ENCODE measurements at places on chromosomes 5 and 9.

DNA sequence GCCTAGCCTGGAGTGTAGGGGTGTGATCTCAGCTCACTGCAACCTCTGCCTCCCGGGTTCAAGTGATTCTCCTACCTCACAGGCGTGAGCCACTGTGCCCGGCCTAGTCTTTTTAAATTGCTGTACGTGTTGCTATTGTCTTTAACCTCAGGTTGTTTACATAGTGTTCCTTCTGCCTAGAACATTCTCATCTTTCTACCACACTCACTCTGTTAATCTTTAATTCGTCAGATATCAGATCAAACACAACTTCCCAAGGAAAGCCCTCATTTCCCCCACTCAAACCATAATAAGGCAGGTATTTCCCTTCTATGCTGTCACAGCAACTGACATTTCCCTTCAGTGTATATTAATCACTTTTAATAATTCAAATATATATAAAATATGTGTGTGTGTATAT lies 1310.0 kb upstream of the C9orf72 start:
- DNase-seq = no peak

DNA sequence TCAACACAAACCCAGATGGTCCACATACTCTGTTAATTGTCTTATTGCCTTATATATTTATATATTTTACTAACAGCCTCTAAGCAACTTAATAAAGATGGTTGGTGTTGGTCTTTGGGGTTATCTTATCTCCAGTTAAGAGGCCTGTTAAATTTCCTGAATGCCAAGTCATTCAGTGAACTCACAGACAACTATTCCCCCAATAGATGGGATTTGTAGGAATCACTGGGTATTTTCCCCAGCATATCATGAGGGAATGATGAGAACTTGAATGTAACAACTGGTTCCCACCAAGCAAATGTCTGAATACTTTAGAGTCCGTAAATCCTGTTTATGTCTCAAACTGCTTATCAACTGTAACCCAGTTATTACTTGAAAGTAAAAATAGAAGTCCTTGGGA lies 42.7 kb upstream of the RETREG1 start:
- DNase-seq = no peak

DNA sequence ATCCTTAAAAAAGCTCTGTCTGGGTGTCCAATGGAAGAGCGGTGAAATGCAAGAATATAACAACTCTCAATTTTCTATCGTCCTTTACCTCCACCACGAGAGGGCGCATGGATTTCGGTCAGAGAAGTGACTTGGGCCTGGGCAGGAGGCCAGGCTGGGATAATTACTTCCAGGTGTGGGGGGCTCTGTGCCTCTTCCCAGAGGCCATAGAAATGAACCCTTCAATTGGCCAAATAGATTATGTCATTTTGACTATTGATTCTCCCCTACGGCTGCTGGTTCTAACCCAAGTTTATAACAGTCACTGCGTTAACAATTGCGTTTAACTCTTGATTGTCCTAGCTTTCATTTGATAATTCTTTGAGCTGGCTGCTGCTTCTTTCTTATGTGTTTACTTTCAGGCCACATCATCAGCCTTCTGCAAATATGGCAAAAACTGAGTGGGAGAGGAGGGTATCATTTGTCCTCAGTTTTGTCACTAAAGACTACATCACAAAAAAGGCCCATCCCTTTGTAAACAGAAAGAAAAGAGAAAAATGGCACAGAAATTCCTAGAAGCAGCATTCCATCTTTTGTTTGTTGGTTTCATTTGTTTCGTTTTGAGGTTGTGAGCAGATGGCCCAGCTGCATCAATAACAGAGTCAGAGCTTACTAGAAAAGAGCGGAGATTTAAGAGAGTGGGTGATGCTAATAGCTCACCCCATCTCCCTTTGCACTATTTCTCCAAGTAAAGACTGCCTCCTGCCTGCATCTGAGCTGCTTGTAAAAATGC lies 45.4 kb upstream of the ZFR start:
- peak; percentile 19 for DNase-seq

DNA sequence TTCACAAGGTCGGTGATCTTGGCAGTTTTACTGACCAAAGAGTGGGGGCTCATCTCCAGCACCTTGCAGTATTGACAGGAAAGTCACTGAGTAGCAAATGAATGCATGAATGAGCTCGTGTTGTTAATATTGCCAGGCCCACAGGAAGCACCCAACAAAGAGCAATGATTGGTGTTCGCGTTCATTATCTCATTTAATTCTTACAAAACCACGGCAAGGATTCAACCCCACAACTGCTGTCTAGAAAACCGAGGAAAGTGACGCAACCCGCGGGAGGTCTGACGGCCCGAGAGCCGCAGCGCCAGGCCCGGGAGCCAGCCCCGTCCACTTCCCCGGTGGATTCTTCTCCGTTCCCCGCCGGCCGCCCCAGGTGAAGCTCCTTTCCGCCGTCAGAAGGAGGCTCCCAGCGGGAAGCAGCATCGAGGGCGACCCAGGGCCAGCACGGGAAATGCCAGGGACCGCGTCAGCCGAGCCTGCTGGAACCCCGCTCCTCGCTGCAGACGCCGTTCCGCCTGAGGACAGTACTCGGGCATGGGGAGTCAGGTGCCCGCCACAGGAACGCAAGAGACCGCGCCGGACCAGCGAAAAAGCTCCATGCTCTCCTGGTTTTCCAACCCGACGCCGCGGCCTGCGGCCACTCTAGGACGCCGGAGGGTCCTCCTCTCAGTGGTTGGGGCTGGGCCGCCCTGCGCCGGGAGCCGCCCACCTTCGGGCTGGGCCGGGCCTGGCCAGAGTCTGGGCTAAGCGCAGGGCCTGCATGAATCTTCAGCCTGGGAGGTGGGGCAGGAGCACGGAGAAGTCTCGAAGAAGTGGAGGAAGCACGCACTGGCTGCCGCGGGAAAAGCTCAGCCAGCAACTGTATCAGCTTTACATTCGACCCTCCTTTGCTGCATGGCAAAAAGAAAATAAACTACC lies 19.8 kb upstream of the FER start:
- no peak for DNase-seq

GRCh38 chr9:134165357-134166315 lies 1.3 kb upstream of the RNU6ATAC start:
- no peak for DNase-seq

GRCh38 chr5:114402206-114402605 lies 40.3 kb downstream of the KCNN2 start:
- no peak for DNase-seq

DNA sequence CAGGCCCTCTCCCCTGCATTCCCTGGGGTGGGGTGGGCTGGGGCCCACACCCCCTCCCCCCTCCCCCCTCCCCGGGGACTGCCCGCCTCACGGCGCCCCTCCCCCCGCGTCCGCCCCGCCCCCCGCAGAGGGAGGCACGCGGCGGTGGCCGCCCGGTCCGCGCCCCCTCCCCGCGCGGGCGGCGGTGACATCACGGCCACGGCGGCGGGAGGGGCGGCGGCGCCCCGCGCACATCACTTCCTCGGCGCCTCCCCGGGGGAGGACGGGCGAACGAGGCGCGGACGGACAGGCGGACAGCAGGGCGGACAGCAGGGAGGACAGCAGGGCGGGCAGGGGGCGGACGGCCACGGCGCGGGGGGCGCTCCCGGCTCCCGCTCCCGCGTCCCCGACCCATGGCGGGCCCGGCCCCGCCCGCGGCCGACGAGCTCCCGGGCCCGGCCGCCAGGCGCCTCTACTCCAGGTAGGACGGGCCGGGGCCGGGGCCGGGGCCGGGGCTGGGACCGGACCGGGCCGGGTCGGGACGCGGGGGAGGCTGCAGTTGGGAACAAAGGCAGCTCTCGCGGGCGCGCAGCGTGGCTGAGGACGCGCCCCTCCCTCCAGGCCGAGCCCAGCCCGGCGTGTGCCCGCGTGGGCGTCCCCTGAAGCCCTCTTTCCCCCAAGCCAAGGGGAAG lies at the start of gene GPSM1:
TSS of gene GPSM1 (plus strand) at position 236 of the 671 bp plus-strand sequence. CDS start at position 393, 157 bp downstream.
- no peak for DNase-seq

DNA sequence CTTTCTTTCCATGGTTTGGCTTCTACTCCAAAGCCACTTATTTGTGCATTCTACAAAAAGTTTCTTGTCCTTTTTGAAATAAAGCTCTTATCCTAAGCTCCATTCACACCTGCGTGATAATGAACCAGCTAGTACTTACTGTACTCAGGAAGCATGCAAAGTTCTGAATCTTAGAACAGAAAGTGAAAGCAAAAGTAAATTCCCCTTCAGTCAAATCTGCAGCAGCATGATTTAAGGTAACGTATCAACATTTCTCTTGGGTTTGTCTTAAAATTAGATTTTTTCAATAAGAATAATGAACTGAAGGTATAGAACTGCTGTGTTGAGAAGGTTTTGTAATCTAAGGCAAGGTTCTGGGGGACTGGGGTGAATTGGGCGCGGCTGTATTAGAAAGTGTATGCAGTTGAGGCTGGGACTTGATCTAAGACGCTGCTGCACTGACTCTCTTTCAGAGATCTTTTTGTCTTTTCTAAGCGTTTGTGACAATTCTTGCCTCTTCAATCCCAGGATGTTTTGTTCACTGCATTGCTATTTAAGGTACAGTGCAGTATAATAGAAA lies at the start of gene ERAP2:
TSS of gene ERAP2 (plus strand) at position 209 of the 559 bp plus-strand sequence. CDS start 3,186 bp downstream, outside the sequence.
- DNase-seq = no peak

- no peak for DNase-seq
Observed at GRCh38 chr9:127248241-127248640, 16.3 kb upstream of the GARNL3 start.

DNA sequence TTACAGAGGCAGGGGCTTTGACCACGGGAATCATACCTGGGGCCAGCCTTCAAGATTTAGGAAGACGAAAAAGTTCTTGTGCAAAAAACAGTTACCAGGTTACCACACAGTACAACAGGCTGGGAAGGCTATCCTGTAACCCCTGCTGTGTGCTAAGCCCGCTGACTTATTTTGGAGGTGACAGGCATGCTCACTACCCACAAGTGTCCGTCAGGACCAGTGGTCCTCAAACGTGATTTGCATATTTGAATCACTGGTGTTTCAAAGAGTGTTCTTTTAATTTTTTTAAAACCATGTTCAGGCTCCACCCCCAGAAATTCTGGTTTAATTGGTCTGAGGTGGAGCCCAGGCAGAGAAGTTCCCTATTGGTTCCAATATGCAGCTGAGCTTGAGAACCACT lies 146.6 kb downstream of the TTLL11 start:
- DNase-seq = no peak

DNA sequence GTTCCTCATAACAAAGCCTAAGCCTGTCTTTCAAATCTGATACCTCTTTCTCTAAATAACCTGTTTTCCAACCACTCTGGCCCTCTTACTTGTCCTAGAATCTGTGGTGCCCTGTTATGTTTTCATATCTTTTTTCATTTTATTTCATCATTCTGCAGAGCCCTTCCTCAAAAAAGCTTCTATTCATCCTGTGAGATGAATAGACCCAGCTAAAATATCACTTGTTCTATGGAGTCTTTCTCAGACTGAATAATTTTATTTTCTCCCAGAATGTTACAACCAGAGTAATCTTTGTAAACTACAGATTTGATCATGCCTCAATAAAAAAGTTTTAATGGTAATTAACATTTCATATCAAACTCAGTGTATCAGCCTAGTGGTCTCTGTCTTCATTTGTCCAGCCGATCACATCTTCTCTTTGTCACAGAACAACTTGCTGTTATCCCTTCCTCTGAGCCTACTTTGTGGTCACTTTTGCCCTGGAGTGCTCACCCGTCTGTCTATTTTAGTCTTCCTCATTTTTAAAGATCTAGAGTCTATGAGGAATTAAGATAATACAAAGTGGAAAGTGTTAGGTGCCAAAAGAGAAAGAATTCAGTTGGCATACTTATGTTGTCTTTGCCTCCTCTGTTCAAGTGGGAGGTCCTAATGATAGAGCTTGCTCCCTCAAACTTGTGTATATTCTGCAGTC lies 77.8 kb downstream of the ZCCHC7 start:
- DNase-seq = no peak

DNA sequence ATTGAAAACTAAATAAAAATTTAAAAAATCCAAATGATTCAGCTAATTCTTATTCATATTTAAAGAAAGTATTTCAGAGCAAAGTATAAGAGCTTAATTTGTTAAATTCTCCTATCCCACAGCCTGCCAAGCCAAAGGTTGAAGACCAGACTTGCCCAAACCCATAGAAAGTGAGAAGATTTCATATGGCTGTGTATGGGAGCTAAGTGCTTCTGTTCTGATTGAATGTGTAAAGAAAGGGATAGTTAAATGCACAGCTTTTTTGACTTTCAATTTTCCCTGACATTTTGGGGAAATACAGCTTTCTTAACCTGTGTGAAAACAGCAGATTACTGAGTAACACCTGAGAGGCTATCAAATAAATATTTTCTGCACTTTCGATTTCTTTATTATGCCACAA lies 125.0 kb upstream of the MTAP start:
- no peak for DNase-seq

DNA sequence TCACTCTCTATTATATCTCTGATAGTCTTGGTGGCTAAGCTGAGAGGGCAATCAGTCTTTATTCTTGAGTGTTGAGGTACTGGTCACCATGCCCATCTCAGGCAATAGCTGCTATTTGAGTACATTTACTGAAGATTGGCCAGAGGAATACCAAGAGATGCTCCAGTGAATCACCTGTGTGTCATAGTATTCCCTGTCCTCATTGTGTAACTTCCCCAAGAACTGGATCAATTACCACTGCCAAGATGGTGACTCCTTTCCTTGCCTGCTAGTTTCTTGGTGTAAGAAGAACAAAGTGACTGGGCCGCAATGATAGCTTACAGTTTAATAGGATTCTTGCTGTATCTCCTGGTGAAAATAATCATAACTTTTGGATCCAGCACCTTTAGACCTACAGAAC lies 418.7 kb upstream of the KIF2A start:
- DNase-seq = no peak

DNA sequence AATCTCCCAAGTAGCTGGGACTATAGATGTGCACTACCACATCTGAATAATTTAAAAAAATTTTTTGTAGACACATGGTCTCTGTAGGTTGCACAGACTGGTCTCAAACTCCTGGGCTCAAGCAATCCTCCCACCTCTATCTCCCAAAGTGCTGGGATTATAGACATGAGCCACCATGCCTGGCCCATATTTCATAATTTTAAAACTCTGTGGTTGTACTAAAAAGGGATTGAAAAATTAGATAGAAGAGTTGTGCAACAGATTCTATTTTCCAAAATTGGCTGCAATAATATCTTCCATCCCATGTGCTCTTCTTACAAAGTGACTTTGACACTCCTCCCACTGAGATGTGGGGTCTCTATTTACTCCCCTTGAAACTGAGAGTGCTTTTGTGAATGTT lies 7.6 kb upstream of the UHRF2 start:
- DNase-seq = no peak

DNA sequence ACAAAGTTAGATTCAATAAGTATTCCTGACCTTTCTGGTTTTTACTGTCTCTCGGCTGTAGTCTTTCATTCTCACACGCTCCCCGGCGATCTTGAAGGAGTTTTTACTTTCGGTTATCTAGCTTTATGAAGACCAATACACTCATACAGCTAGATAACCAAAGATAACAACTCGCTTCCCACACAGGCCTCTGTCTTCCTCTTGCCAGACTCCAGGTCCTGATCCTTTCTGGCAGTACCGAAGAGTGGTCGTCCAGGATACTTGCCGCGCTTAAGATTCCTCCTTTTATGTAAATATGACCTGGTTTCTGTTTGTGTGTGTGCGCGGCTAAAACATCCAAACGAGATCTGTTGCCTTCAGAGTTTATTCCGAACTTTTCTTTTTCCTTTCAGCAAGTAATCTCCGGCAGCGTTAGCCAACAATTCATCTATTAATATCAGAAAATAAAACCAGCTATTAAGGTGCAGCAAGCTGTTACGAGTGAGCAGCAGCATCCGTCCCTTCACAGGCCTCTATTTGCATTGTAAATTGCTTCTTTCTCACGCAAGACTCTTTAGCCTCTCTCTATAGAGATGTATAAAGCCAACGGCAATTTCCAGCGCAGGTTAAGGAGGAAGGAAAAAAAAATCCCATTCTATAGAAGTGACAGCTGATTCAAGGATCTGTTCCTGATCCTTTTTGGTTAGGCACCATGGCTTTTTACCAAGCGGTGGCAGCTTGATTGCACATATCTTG lies 216.1 kb downstream of the MEF2C start:
- no peak for DNase-seq

- no peak for DNase-seq
Observed at GRCh38 chr9:6198251-6198650, 17.4 kb upstream of the IL33 start.

All from GM12878 (cell line).